ENCODE measurements at places on chromosomes 13 and 19. TPM values are rescaled to one million over a fixed set of nuclear protein-coding genes. Genes with fewer than 3 reads are reported as not detected.

DNA sequence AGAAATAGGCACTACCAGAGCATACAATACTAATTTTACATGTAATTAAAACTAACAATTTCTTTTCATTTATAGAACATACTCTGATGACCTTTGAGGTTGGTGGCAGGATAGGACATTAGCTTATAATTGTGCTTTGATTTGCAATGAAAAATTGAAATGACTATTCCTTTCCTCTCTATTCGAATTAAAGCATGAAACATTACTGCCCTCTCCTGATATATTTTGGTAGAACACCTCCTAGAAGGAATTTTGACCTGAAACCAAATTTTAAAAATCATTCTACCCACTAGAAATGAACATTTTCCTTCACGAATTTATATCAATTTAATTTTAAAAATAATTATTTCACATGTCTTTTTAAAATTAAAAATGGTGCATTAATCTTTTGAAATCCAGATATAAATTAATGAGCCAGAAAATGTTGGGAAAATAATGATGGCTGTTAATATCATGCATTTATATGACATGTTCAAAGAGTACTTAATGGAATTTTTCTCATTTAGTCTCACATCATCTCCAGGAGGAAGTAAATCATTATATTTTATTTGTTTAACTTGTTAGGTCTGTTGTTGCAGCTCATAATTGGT, 556.3 kb upstream of the ARGLU1 start:
- DNase-seq = no peak

The DIRAS1 gene
- polyA plus RNA-seq = 1.4 TPM

DNA sequence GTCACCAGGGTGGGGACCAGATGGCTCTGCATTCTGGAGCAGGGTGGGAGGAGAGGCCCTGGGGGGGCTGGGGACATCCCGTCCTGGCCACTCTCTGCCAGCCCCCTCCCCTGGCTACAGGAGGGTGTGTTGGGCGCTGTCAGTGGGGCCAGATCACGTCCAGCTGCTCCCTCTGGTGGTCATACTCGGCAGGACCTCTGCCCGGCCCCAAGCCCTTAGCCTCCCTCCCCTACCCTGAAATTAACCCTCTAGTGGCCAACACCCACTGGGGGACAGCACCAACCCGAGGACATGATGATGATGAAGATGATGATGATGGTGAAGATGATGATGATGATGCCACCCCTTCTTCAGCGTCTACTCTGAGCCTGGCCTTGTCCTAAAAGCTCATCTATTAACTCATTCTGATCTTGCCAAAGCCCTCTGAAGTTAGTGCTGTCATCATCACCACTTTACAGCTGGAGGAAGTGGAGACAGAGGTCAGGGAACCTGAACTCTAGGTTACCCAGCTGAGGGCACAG, 590 bp upstream of the LGI4 start:
- no peak for DNase-seq

- DNase-seq = no peak
Measured at GRCh38 chr19:50486823-50487515, 10.3 kb upstream of the GARIN5A start.

DNA sequence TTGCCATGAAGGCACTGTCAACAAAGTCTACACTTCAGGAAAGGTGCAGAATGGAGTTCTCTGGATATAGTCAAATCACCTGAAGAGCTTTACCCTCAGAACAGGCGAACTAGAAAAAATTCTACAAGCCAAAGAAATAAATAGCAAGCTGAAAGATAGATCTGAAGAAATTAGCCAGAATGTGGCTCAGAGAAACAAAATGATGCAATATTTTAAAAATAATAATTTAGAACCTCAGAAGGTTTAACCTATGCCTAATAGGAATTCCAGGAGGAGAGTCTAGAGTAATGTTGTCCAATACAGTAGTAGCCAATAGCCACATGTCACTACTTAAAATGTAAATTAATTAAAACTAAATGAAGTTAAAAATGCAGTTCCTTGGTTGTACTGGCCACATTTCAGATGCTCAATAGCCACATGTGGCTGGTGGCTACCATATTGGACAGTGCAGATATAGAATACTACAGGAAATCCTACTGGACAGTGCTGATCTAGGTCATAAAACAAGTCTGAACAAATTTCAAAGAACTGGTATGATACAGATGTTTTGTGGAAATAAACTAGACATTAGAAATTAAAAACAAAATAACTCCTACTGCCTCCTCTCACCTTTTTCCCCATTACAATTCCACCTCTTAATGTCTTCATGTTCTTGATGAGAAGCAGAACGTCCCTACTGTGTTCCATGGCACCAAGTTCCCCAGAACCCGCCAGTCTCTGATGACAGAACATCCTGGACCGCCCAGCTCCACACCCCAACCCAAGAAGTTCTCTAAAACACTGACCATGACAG, 679 bp upstream of the CDADC1 start:
- DNase-seq = no peak
